ENCODE measurements at places on chromosomes 13 and 19. TPM values are rescaled to one million over a fixed set of nuclear protein-coding genes. Genes with fewer than 3 reads are reported as not detected.

The ZNF584 gene
- total RNA-seq: 11.6 TPM

The CXCL17 gene
- not detected for total RNA-seq

The ZNF865 gene
- total RNA-seq: 10.4 TPM

The PRKCG gene
- not detected for total RNA-seq

The MRPL34 gene
- total RNA-seq: 141 TPM

The APOC1 gene
- total RNA-seq: 2.5 TPM

The MYO16 gene
- total RNA-seq: 3.7 TPM

The C19orf12 gene
- total RNA-seq: 36.8 TPM

The OSCAR gene
- 0.29 TPM for total RNA-seq

The WDR62 gene
- not detected for total RNA-seq

The APOC4 gene
- total RNA-seq: not detected

The PSG3 gene
- total RNA-seq: not detected

The ZNF561 gene
- 37.8 TPM for total RNA-seq

The NPAS1 gene
- 0.34 TPM for total RNA-seq

The FOSB gene
- total RNA-seq: 2.2 TPM

The KCNC3 gene
- total RNA-seq: 0.33 TPM

The LILRB5 gene
- 26.6 TPM for total RNA-seq

The NLRP9 gene
- total RNA-seq: not detected

The UBE2L5 gene
- not detected for total RNA-seq

The CD209 gene
- 13.1 TPM for total RNA-seq

The CYP4F12 gene
- total RNA-seq: 4.2 TPM

The CD37 gene
- total RNA-seq: 10.0 TPM

The GGN gene
- total RNA-seq: 2.2 TPM

Data from esophagus muscularis mucosa (tissue), 4 donors.